ENCODE measurements at places on chromosomes 6 and 20. TPM values are rescaled to one million over a fixed set of nuclear protein-coding genes. Genes with fewer than 3 reads are reported as not detected.

SYNDIG1 gene
- total RNA-seq, result not detected

SIRPD gene
- total RNA-seq, result not detected

GRCh38 chr6:73955800-73956199 lies 259.8 kb downstream of the CD109 start:
- ATAC-seq, result no peak

GRCh38 chr6:17311595-17312311 lies 30.6 kb downstream of the RBM24 start:
- no peak for ATAC-seq

GRCh38 chr6:39801456-39802251 lies 9.5 kb downstream of the DAAM2 start:
- no peak for ATAC-seq

- ATAC-seq, result no peak
Measured at GRCh38 chr6:97712751-97713150, 429.7 kb upstream of the MMS22L start.
